ENCODE measurements at places on chromosomes 7 and 10. TPM values are rescaled to one million over a fixed set of nuclear protein-coding genes. Genes with fewer than 3 reads are reported as not detected.

DNA sequence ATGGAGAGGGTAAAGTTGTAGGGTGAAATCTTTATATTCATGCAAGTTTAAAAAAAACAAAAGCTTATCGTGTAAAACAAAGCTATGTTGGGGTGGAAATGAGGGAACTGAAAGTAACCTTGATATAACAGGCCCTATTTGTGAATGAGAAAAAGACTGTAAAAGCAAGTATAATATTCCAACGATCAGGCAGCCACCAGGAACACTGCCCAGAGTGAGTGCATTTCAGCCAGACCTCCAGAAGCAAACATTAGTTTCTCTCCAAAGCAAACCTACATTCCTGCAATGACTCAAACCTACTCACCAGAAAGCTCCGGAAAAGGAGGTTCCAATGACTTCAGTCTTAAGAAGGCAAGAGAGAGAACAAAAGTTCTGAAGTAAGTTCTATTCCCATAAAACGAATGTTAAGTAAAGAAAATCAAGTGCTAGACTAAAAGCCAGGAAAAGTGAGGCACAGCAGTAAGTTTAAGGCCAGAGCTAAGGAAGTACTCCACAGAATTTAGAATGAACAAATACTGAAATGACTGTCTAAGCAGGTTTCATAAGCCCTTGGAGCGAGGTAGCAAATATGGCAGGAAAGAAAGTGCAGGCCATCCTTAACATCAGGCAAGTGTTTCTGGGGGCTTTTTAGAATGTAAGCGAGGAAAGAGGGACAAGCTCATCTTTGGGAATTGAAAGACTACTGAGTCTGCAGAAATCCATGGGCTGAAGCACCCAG lies 493.1 kb downstream of the XPNPEP1 start:
- DNase-seq: peak; percentile 65

- DNase-seq: peak; percentile 2
Measured at GRCh38 chr10:86657011-86657395, 2.7 kb downstream of the OPN4 start.

DNA sequence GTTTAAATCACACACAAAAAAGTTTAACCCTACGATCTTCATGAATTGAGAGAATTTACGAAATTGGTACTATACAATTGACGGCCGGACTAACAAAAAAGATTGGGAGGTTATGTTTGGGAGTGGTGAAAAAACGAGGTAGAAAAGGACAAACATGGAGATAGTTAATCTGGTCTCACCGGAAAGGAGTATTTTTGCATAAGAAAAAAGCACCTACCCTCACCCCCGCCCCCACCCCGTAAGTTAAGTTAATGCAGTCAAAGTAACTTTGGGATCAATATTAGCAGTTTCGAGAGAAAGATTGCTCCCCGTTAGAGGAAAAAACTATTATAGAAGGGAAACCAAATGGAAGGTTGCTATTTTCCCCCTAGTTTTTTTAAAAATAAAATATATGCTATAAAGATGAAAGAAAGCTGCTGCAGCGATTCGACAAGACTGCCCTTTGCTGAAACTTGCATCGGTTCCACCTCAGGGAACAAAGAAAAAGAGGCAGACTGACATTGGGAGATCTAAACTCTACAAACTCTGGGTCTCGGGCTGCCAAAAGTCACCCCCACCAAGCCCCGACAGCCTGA lies 3.5 kb downstream of the SP8 start:
- no peak for DNase-seq

The LRIT1 gene
- not detected for total RNA-seq

GRCh38 chr7:43294080-43294630 lies 181.7 kb downstream of the HECW1 start:
- DNase-seq: no peak

The DEPP1 gene
- total RNA-seq: 309 TPM

GRCh38 chr7:156639426-156640256 lies 933 bp upstream of the RNF32 start:
- DNase-seq: no peak

GRCh38 chr7:26854876-26855855 lies 9.2 kb downstream of the SKAP2 start:
- no peak for DNase-seq

The ADAP1 gene
- 44.5 TPM for total RNA-seq

GRCh38 chr7:10266976-10267375 lies 706.7 kb upstream of the PHF14 start:
- no peak for DNase-seq

The NPTX2 gene
- total RNA-seq: 44.2 TPM

DNA sequence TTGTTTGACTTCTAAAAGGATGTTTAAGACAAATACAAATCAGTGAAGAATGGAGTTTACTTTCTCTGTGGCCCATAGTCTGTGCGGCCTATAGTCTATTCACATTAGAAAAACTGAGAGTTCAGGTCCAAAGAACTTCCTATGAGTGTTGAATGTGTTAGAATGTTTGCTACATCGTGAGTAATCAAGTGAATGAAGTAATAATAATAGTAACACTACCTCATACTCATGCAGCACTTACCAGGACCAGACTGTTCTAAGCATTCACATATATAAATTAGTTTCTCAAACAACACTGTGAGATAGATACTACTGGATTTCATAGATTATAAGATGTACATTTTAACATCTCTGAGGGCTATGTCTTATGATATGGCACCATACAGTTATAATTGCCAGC lies 70.4 kb downstream of the RALA start:
- no peak for DNase-seq

GRCh38 chr7:11430841-11431240 lies 401.2 kb downstream of the THSD7A start:
- no peak for DNase-seq

The GIMAP4 gene
- 29.5 TPM for total RNA-seq

DNA sequence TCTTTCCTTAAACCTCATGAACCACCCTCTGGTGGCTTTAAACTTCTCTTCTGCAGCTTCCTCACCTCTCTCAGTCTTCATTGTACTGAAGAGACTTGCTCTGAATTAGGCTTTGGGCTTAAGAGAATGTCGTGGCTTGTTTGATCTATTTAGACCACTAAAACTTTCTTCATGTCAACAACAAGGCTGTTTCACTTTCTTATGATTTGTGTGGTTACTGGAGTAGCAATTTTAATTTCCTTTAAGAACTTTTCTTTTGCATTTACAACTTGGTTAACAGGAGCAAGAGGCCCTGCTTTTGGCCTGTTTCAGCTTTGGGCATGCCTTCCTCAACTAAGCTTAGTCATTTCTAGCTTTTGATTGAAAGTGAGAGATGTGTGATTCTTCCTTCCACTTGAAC lies 38.1 kb upstream of the CDHR3 start:
- no peak for DNase-seq

The POLR2J2 gene
- not detected for total RNA-seq

DNA sequence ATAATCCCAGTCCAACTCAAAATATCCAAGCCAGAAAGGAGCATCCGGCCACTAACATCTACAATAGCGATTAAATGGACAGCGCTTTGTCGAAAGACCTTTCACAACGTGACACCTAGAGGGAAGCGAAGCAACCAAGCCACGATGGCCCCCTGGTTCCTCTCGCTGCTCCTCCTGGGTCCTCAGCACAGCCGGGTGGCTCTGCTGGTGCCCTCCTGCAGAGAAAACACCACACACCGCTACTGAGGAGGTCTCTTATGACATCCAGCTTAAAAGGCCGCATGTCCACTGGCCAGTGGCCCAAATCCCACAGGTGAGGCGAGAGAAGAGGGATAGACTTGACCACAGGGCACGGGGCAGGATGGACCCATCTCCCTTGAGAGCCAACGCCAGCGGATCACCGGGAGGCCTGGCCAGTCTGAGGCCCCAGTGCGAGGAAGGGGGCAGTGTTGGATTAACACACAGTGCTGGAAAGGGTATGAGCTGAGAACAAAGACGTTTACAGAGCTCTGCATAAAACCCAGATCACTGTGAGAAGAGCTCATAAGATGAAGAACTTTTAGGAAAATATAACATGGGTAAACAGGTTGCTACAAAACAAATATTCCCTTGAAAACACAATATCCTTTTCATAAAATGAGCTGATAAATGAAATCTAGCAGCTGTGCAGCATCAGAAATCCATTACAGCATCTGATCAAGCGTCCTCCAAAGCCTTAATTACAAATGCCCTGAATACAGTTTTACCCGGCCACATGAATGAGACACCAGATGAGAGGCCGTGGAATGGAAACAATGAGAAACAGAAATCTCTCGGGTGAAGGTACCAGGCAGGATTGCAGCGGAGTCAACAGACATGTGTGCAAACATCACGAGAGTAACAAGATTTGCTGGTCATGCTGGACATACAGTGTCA lies 236.7 kb downstream of the DIP2C start:
- no peak for DNase-seq

DNA sequence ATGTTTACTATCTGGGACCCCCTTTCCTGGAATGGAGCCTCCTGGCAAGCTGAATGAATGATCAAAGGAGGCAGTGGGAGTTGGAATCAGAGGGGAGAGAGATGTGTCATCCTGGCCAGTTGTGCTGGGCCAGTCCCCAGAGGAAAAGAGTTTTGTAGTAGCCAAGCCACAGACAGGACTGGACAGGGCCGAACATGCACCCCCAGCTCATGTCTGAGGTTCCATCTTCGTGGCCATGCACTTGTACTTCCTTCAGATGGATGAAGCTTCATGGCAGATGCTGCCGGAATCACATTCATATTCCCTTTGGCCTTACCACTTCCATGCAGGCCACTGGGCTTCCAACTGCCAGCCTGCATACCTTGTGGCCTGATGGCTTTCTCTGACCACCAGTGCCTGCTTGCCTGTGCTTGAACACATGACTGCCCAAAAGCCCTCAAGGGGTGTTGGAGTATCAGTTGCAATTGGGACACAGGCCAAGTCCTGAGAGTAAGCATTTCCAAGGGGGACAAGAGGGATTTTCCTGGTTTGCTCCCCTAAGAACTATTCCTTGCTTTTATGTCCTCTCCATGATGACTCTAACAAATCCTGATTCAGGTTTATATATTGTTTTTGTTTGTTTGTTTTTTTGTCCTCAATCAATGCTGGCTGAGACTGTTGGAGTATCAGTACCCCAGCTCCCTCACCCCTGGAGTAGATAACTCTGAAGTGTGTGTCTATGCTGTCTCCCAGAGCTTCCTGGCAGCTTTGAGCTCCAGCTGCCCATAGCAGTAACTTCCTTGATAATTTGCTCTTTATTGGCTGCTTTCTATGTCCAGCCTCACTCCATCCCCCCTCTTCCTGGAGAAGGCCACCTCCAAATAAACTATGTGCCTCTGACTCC lies 63.6 kb downstream of the TMEM130 start:
- no peak for DNase-seq

The PRKAR2B gene
- 10.5 TPM for total RNA-seq

The SLC29A3 gene
- 0.64 TPM for total RNA-seq

DNA sequence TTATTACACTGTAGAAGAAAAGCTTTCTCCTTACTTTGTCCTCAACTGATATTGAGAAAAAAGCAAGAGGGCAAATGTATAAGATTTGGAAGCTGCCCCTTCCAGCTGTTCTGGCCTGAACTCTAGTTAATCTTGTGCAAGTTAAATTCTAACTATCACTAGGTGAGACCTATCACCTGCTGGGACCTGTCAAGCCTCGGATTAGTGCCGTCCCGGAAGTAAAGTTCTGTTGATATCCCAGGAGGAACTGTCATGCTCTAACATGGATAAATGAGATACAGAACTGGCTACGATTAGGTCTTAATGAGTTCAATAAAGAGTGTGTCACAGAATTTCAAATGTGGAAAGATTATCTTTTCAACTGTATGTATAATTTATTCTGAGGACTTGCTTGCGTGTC lies 1.2 kb upstream of the BPGM start:
- no peak for DNase-seq

GRCh38 chr10:1156921-1157614 lies 100.9 kb downstream of the WDR37 start:
- no peak for DNase-seq

The AOAH gene
- 0.75 TPM for total RNA-seq

The TLL2 gene
- not detected for total RNA-seq

The PIP gene
- total RNA-seq: not detected

DNA sequence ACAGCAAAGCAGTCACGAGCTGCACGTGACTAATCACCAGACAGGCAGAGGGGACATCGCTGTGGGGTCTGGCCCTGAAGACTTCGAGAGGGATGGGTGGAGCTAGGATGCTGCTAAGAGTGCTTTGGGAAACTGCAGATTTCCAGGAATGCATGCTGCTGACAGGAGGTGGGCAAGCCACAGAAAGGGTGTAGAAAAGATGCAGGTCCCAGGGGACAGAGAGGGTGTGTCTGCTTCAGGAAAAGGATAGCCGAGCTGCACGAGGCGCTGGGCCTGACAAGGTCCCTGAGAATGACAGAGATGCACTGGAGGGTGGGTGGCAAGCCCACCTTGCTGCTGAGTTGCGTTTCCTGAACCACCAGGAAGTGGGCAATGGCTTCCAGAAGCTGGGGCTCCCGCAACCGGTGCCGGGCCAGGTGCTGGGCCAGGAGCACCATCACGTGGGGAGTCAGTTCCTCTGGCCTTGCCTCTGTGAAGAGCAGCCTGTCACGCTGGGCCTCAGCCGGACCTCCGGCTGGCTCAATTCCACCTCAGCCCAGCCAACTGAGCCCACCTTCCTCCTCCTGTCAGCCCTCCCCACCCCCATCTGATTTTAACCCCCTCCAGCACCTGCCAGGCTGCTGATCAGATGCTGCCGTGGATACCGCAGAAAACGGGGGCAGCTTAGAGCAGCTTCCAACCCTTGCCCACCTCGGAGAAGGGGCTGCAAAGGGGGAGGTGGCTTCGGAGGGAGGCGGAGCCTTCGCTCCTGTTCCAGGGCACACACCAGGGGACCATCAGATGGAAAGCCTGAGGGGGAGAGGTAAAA lies 2.2 kb downstream of the FASTK start:
- no peak for DNase-seq
